ENCODE measurements at places on chromosomes 2 and 18. TPM values are rescaled to one million over a fixed set of nuclear protein-coding genes. Genes with fewer than 3 reads are reported as not detected.

AOX1 gene
- total RNA-seq: 4.9 TPM

PFN4 gene
- 1.0 TPM for total RNA-seq

PPP4R3B gene
- 30.1 TPM for total RNA-seq

CFAP65 gene
- 0.11 TPM for total RNA-seq

OTOS gene
- total RNA-seq: not detected

IL1B gene
- total RNA-seq: 0.33 TPM

ZNF396 gene
- 0.61 TPM for total RNA-seq
